ENCODE measurements at places on chromosomes 16 and 17. TPM values are rescaled to one million over a fixed set of nuclear protein-coding genes. Genes with fewer than 3 reads are reported as not detected.

KRTAP9-8 gene
- not detected for total RNA-seq

SMIM36 gene
- not detected for total RNA-seq

TBC1D3K gene
- not detected for total RNA-seq

CCL22 gene
- total RNA-seq = not detected

NATD1 gene
- total RNA-seq = 2.5 TPM

GLP2R gene
- total RNA-seq = not detected

IL34 gene
- total RNA-seq = 3.9 TPM

RAP1GAP2 gene
- total RNA-seq = 3.5 TPM

KRT25 gene
- not detected for total RNA-seq

NAGS gene
- total RNA-seq = 2.2 TPM

TBC1D26 gene
- under 0.01 TPM for total RNA-seq

ZG16B gene
- 0.16 TPM for total RNA-seq

SCNN1G gene
- total RNA-seq = not detected

CSH2 gene
- not detected for total RNA-seq

NHERF2 gene
- 34.4 TPM for total RNA-seq

MYH11 gene
- total RNA-seq = under 0.01 TPM

TPPP3 gene
- 2.0 TPM for total RNA-seq

YWHAE gene
- 323 TPM for total RNA-seq

Data from bronchial smooth muscle cell (primary cell).